ENCODE measurements at places on chromosomes 5 and 9.

DNA sequence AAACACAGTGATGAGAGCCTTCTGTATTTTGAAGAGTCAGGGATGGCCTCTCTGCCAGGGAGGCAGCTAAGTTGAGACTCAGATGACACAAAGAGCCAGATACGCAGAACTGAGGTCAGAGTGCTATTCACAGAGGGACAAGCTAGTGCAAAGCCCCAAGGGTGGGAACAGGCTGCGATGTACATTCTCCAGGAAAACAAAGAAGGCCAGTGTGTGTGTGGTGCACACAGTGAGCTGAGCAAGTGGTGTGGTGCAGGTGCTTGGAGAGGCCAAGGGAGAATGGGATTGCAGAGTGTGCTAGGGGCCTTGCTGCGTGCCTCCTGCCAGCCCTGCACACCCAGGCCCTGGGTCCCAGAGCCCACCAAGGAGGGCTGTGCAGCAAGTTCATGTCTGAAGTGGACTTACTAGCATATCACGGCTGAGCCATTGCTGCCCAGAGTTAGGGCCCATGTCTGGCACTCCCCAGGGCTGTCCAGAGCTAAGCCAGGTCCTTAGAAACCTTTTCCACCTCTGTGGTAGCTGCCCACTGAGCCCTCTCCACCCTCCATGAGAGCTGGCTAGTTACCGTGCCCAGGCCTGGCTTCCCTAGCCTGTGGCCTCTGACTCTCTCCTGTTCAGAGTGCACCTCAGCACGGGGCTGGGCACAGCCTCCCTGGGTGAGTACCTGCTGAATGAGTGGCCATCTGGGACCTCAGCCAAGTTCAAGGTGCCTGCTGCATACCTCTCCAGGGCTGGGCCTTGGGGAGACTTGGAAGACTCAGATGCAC is 9.3 kb downstream of the SLC25A48 start:
- DNase-seq = no peak

- peak; percentile 79 for DNase-seq
Measured at GRCh38 chr9:87678650-87679355, 47.1 kb upstream of the CTSL start.

DNA sequence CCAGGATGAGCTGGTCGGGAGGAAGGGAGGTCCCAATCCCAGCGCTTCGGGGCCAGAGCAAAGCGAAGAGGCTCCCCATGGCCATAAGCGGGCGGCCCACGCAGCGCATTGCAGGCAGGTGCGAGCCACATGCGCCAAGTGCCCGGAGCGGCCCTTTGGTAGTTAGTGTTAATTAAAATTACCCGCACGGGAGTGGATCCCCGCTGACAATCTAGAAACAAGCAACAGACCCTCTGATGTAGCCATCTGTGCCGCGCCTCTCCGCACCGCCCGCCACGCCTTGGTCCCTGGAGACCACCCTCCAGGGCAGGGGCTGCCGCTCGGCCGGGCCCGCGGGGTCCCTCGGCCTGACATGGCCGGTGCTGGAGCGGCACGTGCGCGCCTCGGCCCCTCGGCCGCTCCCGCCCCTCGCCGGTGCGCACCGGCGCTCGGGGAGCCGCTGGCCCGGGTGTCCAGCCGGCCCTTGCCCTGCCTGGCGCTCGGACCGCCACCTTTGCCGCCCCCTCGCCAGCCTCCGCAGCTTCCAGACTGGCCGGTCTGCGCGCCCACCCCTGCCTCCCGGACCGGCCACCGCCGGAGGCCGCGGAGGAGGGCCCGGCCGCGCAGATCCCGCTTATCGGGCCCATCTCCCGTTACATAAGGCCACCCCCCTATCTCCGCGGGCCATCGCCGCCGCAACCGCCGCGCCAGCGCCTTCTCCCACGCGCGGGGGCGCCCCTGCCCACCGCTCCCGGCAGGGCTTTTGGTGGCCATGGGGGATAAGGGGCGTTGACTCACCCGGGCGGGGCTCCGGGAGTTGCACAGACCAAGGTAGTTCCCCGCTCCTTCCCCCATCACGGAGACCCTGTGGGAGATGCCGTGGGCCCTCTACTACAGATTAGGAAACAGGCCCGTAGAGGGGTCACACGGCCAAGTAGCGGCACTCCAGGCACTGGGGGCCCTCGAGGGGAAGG is 1.9 kb upstream of the IL13 start:
- no peak for DNase-seq

DNA sequence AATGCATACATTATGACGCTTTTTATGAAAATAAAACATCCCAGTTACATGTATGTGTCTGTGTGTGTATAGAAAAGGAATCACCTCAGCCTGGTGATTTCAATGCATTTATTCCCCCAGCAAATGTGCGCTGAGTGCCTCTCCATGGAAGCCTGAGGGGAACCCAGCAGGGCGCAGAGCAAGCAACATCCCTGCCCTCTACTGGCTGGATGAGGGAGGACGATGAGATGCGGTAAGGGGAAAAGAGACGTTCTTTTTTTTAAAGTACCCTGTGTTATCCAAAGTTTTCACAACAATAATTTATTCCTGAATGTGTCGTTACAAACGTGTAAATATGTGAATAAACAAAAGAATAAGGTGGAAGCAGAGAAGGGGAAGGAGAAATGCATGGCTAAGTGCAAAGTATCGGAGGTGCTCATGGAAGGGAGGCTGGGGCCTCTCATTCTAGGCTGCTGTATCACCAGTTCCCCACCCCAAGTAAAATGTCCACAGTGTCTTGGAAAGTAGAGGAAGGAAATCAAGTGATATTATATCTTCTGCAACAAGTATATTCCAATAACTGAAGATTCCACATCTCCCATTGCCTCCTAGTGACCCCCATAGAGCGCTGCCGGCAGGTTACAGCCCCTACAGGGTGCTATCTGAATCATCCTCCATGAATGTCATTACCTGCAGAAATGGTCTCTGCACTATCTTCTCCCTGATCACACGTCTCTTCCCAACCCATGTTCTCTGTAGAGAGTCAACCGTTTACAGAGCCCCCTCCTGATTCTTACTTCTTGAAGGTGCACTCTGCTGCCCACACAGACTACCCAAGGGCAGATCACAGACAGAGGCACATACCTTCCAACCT is 13.0 kb upstream of the ABLIM3 start:
- DNase-seq = no peak

DNA sequence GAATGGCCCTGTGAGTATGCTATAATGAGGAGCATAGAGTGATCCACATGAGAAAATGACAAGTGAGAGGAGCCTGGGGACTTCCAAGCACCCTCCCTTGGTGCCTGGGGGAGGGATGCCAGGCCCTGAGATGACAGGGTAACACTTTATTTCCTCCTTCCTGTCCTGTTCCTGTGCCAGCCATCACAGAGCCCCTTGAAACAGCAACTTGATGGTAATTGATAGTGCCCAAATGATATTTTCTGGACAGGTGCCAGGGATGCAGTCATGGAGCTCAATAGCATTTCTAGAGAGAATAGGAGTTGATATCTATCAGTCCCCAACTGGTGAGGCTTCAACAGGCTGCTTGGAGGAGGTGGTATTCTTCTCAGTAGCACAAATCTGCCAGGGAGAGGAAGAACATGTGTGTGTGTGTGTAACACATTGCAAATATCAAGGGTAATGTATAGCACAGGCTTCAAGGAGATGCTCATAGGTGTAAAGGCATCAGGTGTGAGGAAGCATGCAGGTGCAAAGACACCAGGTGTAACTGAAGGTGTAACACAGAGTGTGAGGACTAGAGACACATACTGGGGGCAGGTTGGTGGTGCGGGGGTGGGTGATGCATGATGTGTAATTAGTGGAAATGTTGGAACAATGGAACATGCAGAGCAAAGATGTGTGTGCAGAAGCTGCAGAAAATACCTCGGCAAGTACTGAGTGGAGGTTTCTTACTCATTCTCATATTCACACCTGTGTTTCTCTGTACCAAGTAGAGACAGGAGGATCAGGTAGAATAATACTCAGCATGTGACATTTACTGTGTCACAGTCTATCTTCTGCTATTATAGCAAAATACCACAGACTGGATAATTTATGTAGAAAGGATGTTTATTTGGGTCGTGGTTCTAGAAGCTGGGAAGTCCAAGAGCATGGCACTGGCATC is 18.1 kb upstream of the WWC1 start:
- DNase-seq = no peak

DNA sequence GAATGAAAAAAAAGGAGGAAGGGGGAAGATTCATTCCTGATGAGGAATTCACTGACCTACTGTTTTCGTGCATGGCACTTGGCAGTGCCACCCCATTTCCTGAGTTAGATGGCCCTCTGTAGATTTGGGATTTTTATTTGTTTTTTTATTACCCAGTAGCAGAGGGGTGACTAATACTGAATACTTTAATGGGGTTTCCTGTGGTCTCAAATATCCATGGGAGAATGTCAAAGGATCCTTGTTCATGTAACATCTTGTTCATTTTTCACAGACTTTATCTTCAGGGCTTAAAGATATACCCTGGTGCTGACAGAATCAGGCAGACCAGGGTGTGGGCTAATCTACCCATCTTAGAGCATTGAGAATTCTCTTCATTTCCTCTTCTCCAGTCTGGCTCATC is 93.0 kb downstream of the MAMDC2 start:
- no peak for DNase-seq

DNA sequence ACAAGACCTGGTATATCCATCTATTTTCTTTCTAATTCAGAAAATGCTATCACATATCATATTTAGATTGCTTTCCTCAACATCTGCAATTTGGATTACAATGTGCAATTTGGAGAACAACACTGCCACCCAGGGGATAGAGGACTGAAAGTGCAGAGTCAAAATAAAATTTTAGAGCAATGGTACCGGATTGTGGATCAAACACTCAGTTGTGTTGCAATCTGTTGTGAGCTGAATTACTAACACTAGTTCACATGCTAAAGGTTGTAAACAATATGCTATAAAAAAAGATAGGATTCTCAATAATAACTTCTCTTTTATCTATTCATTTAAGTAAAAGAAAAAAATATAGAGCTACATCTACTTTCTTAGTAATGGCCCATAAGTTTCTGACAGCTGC is 11.9 kb upstream of the SRFBP1 start:
- peak; percentile 31 for DNase-seq

DNA sequence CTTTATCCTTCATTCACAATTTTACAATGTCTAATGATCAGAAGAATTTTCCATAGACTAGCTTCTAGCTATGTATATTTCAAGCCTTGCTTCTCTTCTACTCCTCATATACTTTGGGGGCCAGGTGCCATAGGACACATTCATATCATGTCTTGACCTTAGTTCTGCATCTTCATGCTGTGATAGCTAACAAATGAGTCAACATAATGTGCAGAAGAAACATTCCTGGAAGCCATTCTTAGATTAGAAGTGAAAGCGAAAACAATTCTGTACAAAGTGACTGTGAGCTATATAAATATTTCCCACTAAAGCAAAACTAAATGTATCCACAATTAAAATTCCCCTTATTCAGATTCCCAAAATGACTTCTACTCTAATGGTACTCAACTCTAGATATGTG is 320.2 kb upstream of the NREP start:
- no peak for DNase-seq

GRCh38 chr5:1842004-1842819 is 40.5 kb downstream of the IRX4 start:
- DNase-seq = no peak

- no peak for DNase-seq
Measured at GRCh38 chr5:160525471-160526261, 104.0 kb downstream of the PTTG1 start.

DNA sequence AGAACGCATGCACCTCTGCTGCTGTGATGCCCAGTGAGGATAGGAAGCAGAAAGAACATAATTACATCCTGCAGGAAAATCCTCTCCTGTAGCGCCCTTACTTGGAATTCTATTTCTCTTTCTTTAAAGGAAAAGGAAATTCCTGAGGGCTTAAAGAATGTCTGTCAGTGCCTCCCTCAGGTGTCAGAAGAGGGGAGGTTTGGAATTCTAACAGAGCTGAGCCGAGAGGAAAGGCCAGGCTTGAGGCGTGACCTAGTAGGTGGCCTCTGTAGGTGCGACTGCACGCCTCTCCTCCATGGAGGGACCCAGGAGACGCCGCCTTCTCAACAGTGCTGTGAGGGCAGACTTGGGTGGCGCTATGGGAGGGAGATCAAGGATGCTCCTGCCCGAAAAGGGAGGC is 55.9 kb upstream of the ERCC6L2 start:
- no peak for DNase-seq

- DNase-seq = no peak
Measured at GRCh38 chr5:125655156-125655555, 768.1 kb upstream of the GRAMD2B start.

- DNase-seq = no peak
Measured at GRCh38 chr9:9033022-9033421, 1233.4 kb upstream of the DMAC1 start.

DNA sequence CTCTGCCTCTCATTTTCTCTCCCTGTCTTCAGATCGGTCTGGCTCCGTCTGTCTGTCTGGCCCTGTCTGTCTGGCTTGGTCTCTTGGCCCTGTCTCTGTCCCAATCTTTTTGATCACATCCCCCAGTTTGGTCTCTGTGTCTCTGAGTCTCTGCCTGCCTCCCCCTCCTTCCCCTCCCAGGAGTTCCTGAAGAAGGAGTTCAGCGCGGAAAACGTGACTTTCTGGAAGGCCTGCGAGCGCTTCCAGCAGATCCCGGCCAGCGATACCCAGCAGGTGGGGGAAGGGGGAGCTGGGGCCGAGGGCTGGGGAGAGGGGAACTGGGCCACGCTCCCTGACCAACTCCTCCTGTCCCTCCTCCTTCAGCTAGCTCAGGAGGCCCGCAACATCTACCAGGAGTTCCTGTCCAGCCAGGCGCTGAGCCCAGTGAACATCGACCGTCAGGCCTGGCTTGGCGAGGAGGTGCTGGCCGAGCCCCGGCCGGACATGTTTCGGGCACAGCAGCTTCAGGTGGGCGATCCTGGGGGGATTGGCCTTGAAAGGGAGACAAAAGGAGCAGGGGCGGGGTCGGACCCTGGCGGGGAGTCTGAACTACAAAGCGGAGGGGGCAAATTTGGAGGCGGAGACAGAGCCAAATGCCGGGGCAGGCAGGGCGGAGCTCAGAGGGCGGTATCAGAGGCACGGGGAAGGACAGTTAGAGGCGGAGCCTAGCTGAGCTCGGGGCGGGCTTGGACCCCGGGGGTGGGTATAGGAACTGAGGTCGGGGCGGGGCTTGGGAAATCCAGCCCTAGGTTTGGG is 9.0 kb downstream of the RGS14 start:
- DNase-seq = peak; percentile 99

- no peak for DNase-seq
Measured at GRCh38 chr5:57692582-57693487, 210.2 kb upstream of the ACTBL2 start.

- no peak for DNase-seq
Measured at GRCh38 chr5:4613440-4613839, 526.7 kb upstream of the ADAMTS16 start.

DNA sequence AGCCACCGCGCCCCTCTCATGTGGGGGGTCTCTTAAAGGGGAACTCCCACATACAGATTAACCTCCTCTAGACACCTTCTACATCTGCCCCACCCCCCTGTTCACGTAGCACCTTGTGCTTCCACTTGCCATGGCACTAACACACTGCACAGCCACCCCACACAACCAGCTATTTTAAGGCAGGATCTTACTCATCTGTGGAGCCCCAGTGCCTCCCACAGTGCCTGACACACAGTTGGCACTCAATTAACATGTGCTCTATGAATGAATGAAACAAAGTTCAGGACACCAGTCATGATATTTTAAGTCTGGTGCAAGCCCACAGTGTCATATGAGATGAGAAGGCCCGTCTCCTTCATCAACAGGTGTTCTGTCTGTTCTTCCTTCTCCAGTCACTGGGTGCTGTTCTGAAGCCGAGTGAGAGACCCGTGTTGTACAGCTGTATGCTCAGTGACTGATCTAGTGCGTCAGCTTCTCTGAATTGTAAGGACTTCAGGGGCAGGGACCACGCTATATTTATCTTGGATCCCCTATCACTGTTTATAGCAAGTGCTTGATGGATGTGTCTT is 149.1 kb downstream of the TLE1 start:
- no peak for DNase-seq

- no peak for DNase-seq
Measured at GRCh38 chr5:36441280-36441679, 139.6 kb upstream of the RANBP3L start.
